Activated T-helper 1 cell treated with anti-CD3 and anti-CD28 coated beads, Interleukin-12 subunit alpha, Interleukin-12 subunit beta, Interleukin-2, Interleukin-4 antibody, amounts not matched to agents 30 ng/mL and 10 ng/mL and 1 ng/mL, durations not matched to agents 14 hours and 24 hours and 36 hours (primary cell): ENCODE measurements at places on chromosomes 6 and 20. TPM values are rescaled to one million over a fixed set of nuclear protein-coding genes. Genes with fewer than 3 reads are reported as not detected.

Gene MYLK2
- 0.29 and 0.44 TPM in 2 replicates for total RNA-seq

Gene PBOV1
- not detected in 2 replicates for total RNA-seq

Gene CTSZ
- total RNA-seq, result 46.4 and 54.1 TPM in 2 replicates

Gene GABRR2
- total RNA-seq, result 0.88 and 1.0 TPM in 2 replicates

Gene TAPBP
- total RNA-seq, result 264 and 265 TPM in 2 replicates

Gene ADIG
- not detected in 2 replicates for total RNA-seq
